ENCODE measurements at places on chromosomes 16 and 17. TPM values are rescaled to one million over a fixed set of nuclear protein-coding genes. Genes with fewer than 3 reads are reported as not detected.
A peak's percentile ranks its signal among the peaks of the same experiment; 100 is the strongest.

The SLC13A2 gene
- total RNA-seq = 0.06 TPM

DNA sequence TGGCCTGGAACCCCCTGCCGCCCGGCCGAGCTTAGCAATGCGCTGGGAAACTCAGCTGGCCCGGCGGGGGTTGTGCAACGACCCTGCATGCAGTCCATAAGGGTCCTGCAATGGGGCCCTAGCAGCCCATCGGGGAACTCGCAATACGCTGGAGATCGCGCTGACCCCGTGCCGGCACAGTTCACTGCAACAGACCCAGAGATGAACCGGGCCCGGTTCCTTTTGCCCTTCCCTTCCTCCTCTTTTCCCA is 375 bp downstream of the SLC25A11 start:
- no peak for DNase-seq

The CD7 gene
- total RNA-seq = 0.33 TPM

GRCh38 chr16:51154271-51155171 is 3.5 kb upstream of the SALL1 start:
- DNase-seq = peak; percentile 76

- DNase-seq = no peak
These were observed at the start of gene WIPI1 for GRCh38 chr17:68457168-68457538. Gene WIPI1, minus strand, starts transcription at chr17:68457496. Its CDS starts 75 bp downstream, at chr17:68457421.

The SEPTIN12 gene
- 0.28 TPM for total RNA-seq

All from spinal cord (tissue), 10 donors.